ENCODE measurements at places on chromosomes 1 and 21.

- DNase-seq: no peak
Measured at GRCh38 chr1:84267476-84267875, 34.0 kb upstream of the SAMD13 start.

DNA sequence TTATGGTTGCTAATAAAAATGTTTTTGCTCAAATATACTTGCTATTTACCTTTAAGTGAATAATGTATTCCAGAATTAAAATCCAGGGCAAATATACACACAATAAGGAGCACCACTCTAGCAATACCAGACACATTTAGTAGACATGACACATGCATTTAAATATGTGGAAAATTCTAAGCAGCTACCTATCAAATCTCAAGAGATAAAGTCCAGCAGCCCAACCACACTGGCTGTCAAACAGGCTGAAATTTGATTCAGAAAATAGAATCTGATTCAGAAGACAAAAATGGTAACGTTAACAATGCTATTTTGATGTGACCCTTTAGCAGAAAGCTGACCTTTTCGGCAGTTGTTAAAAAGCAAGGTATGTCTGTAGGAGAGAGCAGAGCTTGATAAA lies 42.3 kb downstream of the PLEKHO1 start:
- no peak for DNase-seq

DNA sequence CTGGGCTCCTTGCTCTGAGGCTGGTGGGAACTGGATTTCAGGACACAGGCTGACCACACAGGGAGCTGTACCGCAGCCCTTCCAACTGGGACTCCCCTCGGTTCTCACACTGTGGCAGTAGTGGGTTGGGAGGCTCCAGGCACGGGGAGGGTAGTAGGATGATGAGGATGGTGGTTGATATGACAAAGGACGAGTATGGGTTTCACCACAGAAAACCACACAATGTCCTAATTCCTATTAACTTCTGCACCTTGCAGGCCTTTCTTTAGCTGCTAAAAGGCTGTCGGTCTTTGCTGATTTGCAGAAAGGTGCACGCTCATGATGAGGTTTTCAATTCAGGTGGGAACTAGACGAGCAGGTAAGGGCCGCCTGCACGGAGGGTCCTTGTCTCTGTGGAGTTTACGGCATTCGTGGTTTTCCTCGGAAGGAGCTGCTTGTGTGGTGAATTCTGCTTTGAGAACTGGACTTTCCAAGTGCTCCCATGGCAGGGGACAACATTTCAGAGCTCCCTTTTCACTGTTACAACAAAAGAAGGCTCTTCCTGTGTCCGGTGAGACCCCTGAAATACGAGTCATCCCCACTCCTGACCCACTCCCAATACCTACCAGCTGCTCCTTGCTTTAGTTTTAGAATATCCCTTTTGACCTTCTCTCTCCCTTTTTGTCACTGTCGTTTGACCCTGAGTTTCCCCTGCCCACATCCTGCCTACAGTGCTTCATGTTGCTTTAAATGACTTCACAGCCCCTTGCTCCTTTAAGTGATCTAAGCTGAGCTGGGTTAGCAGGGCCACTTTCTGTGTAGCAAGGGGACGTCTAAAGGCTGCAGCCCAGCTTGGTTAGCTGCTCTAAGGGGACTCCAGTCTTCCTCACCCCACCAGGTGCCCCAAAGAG lies 125.1 kb downstream of the MRPS6 start:
- no peak for DNase-seq

DNA sequence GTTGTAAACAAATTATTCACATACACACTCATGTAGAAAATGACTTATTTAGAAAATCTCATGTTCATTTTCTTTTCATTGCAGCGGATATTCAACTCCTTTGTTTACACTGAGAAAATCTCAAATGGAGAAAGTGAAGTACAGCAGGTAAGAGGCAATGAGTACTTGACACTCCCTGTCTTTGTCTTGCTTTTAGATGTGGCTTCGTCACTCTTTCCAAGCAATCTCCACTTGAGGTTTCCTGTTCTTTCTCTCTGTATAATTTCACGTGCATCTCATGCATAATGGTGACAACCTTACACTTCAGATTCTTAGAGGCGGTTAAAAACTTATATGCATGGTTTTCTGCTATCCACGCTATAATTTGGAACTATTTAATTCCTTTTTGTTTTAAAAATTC lies 80.6 kb downstream of the CACHD1 start:
- DNase-seq: no peak

DNA sequence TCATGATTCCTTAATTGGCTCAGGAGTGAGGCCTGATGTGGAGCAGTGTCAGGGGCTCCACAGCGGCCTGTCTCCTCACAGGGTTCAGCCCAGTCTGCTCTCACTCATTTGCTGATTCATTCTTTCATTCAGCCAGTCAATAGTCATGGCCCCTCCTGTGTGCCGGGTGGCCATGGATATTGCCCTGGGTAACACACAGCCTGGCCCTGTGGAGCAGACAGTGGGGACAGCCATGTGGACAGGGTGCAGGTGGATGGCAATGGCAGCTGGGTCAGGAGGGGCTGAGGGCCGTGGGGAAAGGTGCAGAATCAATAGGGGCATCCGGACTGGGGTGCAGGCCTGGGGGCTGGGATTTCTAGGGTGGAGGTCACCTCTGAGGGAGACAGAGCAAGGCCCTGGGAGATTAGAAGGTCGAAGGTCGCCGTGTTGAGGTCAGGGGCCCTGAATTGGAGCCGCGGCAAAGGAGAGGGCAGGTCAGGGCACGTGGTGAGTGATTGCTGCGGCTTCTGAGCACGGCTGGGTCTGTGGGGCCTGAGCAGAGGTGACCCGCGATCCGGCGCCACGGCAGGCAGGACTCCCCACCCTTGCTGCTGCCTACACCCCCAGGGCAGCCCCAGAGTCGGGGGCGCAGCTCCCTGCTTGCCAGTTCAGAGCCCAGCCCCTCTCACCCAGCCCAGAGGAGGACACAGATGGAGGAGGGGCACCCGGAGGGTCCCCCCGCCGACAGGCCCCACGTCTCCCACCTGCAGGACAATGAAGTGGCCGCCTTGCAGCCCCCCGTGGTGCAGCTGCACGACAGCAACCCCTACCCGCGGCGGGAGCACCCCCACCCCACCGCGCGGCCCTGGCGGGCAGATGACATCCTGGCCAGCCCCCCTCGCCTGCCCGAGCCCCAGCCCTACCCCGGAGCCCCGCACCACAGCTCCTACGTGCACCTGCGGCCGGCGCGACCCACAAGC lies 33.4 kb downstream of the SLC19A1 start:
- DNase-seq: no peak

GRCh38 chr1:96808191-96808590 lies 86.6 kb downstream of the PTBP2 start:
- DNase-seq: no peak

DNA sequence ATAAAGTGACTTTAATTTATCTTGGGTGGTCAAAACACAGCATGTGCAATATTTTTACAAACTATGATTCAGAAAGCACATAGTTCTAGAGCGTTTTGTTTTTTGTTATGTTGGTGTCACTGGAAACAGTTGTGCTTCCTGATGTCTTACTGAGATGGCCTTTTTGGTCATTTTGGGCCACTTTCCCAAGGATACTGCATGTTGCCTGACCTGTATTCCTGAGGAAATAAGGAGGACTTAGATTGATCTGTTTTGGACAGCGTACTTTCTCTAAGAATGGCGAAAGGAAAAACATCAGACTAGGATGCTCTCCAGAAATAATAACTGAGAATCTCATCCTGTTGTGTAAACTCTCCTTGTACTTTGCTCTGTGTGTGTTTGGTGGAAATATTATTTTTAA lies 451.2 kb downstream of the USP25 start:
- no peak for DNase-seq

DNA sequence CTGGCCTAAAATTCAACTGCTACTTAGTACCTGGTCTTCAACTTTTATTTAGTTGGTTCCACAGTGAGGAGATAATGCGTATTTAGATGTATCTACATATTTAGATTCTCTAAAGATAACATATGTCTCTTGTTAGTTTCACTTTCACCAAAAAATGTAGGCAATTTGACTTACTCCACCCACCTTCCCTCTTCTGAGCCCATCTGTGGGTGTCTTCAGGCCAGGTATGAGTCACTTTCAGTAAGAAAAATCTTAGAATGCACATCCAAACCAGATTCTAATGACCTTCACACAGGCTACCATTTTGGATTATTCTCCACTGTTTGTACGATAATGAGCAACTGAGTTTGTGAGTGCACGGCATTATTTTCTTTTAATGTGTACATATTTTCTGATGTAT lies 501.7 kb downstream of the NEGR1 start:
- no peak for DNase-seq

DNA sequence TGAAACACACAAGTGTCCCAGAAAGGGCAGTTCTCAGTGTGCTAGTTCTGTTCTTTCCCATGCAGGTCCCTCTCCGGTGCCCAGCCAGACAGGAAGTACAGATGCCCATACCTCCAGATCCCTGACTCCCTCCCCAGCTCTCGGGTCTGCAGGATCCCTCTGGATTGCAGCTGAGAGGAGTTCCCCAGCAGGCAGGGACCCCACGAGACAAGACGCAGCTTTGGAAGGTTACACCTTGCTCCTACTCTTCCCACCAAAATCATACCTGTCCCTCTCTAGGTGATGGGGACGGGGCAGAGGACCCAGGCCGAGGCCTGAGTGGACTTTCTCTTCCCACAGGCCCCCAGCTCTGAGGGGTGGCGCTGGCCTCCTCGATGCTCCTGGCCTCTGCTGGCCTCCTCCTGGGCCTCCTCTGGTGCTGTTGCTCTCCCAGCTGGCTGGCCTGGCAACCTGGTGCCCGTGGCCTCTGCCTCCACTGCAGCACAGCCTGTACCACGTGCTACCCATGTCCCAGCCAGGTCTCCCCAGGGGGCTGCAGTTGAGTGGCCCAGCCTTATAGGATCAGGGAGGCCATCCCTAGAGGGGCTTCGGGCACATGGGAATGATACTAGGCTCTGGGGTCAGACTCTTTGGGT lies 9.4 kb downstream of the LDLRAD2 start:
- DNase-seq: no peak

DNA sequence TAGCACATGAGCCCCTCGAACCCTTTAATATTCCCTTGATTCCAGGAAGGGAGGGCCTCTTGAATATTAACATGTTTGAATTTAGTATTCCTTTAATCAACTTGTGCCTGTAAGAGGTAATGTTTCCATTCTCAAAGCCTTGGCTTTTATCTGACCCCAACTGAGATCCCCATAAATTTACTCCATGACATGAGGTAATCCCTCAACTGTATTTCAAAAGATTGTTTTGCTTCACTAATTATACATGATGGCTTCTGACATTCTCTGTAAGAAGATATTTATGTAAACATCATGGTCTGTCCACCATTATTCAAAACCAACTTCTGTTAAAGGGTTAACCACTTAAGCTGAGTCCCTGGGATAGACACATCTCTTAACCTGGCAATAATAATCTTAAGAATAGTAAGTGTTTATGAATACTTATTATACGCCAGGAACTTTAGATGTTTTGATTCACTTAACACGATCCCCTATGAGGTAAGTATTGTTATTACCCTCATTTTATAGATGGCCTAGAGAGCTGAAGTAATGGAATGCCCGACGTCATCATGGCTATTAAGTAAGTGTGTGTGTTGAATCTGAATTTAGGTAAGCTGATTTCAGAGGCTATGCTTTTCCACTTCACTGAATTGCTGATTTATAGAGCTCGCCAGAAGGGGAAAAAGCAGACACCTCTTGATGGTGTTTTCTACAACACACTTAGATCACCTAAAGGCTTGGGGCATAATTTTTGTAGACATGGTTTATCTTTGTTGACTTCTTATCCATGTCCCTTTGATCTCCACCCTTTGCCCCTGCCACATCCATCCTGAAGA lies 11.1 kb downstream of the KRTAP19-1 start:
- DNase-seq: no peak

GRCh38 chr1:155126556-155127104 lies 1.0 kb upstream of the EFNA1 start:
- DNase-seq: no peak

GRCh38 chr1:37040261-37040660 lies 5.9 kb upstream of the GRIK3 start:
- no peak for DNase-seq

GRCh38 chr1:4021136-4021973 lies 121.3 kb upstream of the C1orf174 start:
- DNase-seq: no peak

DNA sequence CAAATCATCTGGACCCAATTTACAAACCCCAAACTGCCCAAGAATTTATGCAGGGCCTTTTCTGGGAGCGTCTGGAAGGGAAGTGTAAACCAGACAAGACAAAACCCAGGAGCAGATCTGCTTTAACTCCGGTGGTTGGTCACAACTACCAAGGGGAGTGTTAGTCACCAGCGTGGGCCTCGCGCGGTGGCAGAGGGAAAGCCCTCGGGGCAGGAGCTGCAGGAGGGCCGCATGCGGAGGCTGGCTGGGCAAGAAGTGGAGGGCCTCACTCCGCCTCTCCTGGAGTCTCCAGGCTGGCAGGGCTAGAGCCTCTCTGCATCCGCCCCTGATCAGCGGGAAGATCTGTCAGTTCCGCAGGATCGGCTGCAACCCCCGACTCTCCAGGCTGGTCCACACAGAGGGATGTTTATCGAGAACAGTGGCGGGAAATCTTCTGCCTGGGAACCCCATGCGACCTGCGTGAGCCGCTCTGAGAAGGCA lies 2.0 kb downstream of the COL24A1 start:
- no peak for DNase-seq

- no peak for DNase-seq
Measured at GRCh38 chr1:175208773-175209492, 16.4 kb upstream of the KIAA0040 start.

DNA sequence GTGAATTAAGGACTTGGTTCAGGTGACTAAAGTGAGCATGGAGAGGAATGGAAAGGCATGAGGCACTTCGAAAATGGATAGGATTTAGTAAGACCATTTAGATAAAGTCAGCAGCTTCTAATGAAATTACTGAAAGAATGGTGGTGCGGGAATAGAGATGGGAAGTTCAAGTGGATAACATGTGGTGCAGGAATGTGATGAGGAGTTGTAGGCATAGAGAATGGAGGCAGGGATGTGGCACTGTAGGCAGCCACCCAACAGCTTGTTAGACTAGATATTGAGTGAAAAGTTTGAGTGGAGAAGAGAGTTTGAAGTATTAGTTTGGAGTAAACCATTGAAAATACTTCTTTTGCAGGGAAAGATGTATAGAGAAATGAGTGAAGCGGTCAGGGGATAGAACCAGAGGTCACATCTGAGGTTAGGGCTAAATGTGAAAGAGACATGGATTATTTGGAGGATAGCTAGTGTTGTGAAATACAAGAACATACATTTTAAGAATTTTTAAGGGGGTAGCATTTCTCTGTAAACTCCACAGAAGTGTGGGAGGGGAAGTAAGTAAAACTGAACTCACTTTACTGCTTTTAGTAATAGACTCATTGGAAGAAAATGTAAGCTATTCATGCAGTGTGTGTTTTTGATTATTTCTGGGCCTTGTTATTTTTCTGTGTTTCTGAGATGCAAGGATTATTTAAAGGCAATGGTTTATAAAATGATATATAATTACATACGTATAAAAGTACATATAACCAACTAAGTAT lies 46.2 kb downstream of the DYRK1A start:
- peak; percentile 38 for DNase-seq

DNA sequence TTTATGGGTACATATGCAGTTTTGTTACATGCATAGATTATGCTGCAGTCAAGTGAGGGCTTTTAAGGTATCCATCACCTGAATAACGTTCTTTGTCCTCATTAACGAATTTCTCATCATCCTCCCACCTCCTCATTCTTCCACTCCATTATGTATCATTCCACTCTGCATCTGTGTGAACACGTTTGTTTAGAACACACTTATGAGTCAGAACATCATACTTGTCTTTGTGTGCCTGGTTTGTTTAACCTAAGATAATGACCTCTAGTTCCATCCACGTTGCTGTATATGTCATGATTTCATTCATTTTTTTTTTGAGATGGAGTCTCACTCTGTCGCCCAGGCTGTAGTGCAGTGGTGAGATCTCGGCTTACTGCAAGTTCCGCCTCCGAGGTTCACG lies 6.7 kb upstream of the MPC2 start:
- no peak for DNase-seq

- no peak for DNase-seq
Measured at GRCh38 chr1:184914149-184914548, 60.2 kb downstream of the NIBAN1 start.

Data from AG09319 (cell line).